ENCODE measurements at places on chromosomes 16 and 17. TPM values are rescaled to one million over a fixed set of nuclear protein-coding genes. Genes with fewer than 3 reads are reported as not detected.

The KIF18B gene
- 38.9 TPM for total RNA-seq

The ANKRD40CL gene
- total RNA-seq = not detected

The JPH3 gene
- 0.19 TPM for total RNA-seq

DNA sequence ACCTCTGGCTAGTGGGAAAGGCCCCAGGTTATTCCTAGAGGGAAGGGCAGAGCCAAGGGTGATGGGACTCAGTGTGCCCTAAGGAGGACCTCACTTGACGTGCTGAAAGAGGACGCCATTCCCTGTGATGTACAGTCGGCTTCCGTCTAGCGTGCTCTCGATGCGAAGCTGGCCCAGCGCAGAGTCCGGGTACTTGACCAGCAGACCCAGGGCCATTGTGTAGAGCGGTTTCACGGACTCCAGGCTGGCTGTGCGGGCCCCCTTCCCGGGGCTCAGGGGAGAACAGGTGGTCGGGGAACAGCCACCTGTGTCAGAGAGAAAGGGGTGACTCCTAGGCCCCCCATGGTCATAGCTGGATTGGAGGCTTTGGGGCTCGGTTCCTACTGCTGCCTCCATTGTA, 19.9 kb downstream of the PLEKHG4 start:
- peaks cover 2% of the 10 kb centered on the region for H3K4me1 ChIP-seq
- no peak overlapping the region for H3K27ac ChIP-seq
- no peak overlapping the region for H3K4me3 ChIP-seq

GRCh38 chr16:84560269-84560668, 55.8 kb upstream of the MEAK7 start:
- peak overlapping the region; percentile 24 for H3K27ac ChIP-seq
- H3K27me3 ChIP-seq = no peaks in the 10 kb centered on the region
- no peak for DNase-seq
- H3K36me3 ChIP-seq = peaks cover 10% of the 10 kb centered on the region

DNA sequence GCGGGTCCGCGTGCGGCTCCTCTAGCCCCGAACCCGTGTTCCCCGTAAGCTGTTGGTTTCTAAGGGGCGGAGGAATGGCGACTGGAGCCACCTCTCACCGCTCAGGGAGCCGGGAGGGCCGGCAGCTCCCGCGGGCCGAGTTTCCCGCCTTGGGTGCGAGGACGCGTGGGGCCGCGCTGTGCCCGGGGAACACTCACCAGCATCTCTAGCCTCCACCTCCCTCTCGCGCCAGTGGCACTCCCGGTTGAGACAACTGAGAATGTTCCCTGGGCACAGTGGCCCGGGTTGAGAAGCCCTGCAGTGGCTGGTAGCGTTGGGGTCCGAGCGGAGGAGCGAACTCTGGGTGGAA, 560 bp downstream of the TELO2 start:
- H3K27me3 ChIP-seq = no peaks in the 10 kb centered on the region
- peaks cover 17% of the 10 kb centered on the region for H3K36me3 ChIP-seq
- H3K4me3 ChIP-seq = peak overlapping the region; percentile 92
- peak overlapping the region; percentile 85 for H3K27ac ChIP-seq
- DNase-seq = peak; percentile 37
- H3K4me1 ChIP-seq = peaks cover 15% of the 10 kb centered on the region

- peaks cover 9% of the 10 kb centered on the region for H3K36me3 ChIP-seq
- H3K27me3 ChIP-seq = no peaks in the 10 kb centered on the region
- H3K4me3 ChIP-seq = no peak overlapping the region
- peak overlapping the region; percentile 83 for H3K27ac ChIP-seq
- DNase-seq = no peak
These were observed 41.4 kb downstream of the GRB2 start for GRCh38 chr17:75364078-75364477.

- peaks cover 8% of the 10 kb centered on the region for H3K4me1 ChIP-seq
- no peak overlapping the region for H3K27ac ChIP-seq
- peaks cover 2% of the 10 kb centered on the region for H3K27me3 ChIP-seq
- H3K36me3 ChIP-seq = no peaks in the 10 kb centered on the region
- DNase-seq = no peak
These were observed 170.4 kb downstream of the ZFHX3 start for GRCh38 chr16:72877374-72878028.

GRCh38 chr17:45309400-45309799, 7.4 kb downstream of the MAP3K14 start:
- peak overlapping the region; percentile 42 for H3K4me3 ChIP-seq
- no peaks in the 10 kb centered on the region for H3K27me3 ChIP-seq
- H3K27ac ChIP-seq = peak overlapping the region; percentile 97
- peaks cover 82% of the 10 kb centered on the region for H3K36me3 ChIP-seq

DNA sequence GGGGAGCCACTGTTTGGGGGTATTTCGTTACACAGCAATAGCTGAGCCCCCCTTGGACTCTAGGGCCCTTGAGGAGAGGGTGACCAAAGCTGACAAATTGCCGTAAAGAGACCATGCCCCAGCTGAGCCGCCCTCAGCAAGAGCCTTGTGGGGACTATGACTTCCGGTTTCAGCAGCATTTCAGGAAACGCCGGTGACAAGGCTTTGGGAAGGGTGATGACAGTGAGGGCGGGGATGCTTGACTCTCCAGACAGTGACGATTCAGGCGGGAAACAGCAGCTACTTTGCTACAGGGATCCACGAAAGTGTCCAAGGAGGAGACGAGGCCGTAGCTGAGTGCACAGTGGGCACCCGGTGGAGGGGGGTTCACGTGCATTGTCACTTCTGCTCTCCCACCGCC, 360.8 kb downstream of the C16orf95 start:
- H3K4me3 ChIP-seq = no peak overlapping the region
- H3K27ac ChIP-seq = no peak overlapping the region
- H3K4me1 ChIP-seq = peaks cover 5% of the 10 kb centered on the region
- DNase-seq = peak; percentile 15
- H3K27me3 ChIP-seq = peaks cover 12% of the 10 kb centered on the region

DNA sequence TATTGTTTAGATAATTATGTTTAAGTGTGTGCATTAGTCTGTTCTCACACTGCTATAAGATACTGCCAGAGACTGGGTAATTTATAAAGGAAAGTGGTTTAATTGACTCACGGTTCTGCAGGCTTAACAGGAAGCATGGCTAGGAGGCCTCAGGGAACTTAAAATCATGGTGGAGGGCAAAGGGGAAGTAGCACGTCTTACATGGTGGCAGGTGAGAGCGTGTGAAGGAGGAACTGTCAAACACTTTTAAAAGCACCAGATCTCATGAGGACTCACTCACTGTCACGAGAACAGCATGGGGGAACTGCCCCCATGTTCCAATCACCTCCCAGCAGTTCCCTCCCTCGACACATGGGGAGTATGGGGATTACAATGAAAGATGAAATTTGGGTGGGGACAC, 203.5 kb upstream of the GOT2 start:
- H3K27me3 ChIP-seq = peaks cover 2% of the 10 kb centered on the region
- H3K27ac ChIP-seq = no peak overlapping the region
- no peaks in the 10 kb centered on the region for H3K36me3 ChIP-seq
- no peak for DNase-seq

DNA sequence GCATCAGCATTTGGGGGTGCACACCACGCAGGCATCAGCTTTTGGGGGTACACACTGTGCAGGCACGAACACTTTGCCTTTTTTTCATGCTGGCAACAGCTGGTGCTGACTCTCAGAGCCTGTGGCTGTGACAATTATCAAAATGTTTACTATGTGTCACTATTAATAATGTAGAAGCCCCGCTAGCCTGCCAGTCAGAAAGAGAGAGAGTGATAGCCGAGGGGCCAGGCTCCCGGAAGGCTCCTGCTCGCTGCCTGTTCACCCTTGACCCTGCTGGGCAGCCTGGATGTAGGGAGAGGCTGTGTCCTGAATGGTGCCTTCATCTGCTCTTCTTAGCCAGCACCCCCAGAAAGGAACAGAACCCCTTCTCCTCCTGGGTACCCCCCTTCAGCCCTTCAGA, 61.9 kb downstream of the SDK2 start:
- DNase-seq = no peak
- H3K4me3 ChIP-seq = no peak overlapping the region
- no peak overlapping the region for H3K27ac ChIP-seq
- H3K4me1 ChIP-seq = peaks cover 5% of the 10 kb centered on the region
- H3K36me3 ChIP-seq = no peaks in the 10 kb centered on the region

DNA sequence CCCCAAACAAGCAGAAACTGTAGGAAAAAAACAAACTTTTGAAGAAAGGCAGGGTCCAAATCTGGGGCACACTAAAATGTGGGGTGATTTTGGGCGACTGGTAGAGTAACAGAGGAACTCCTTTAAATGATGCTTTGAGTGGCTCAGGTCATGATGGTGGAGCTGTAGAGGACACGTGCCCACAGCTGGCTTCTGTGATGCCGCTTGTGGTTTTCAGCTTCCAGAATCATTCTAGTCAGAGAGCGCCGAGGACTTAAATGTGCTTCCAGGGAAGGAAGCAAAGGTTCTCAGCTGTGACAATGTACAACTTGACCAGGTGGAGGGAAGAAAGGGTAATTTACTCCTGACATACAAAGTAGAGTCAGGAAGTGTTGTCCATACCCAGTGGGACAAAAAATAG, 162.4 kb downstream of the LGALS9B start:
- H3K4me1 ChIP-seq = peaks cover 7% of the 10 kb centered on the region
- H3K27ac ChIP-seq = no peak overlapping the region
- peaks cover 20% of the 10 kb centered on the region for H3K36me3 ChIP-seq
- no peaks in the 10 kb centered on the region for H3K27me3 ChIP-seq

GRCh38 chr16:78365366-78365765, 265.9 kb downstream of the WWOX start:
- no peak for DNase-seq
- H3K4me3 ChIP-seq = no peak overlapping the region

- H3K27ac ChIP-seq = no peak overlapping the region
- DNase-seq = no peak
- no peaks in the 10 kb centered on the region for H3K4me1 ChIP-seq
- H3K4me3 ChIP-seq = no peak overlapping the region
These were observed 239.8 kb upstream of the SOX9 start for GRCh38 chr17:71881041-71881440.

DNA sequence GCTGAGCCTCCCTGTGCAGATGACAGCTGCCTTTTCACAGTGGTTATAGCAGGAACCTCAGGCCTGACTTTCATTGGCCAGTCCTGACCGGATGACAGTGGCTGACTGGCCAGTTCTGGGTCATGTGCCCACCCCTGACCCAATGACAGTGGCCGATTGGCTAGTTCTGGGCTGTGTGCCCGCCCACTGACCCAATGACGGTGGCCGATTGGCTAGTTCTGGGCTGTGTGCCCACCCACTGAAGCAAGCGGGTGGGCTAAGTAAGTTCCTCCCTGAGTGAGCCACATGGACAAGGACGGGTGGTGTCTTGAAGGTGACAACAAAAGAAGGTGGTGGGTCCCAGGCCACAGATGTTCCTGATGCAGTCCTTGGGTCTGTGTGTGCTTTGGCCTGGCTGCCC, 9.5 kb downstream of the DEF8 start:
- no peaks in the 10 kb centered on the region for H3K4me1 ChIP-seq
- peak; percentile 16 for DNase-seq
- no peaks in the 10 kb centered on the region for H3K27me3 ChIP-seq
- H3K36me3 ChIP-seq = peaks cover 18% of the 10 kb centered on the region

DNA sequence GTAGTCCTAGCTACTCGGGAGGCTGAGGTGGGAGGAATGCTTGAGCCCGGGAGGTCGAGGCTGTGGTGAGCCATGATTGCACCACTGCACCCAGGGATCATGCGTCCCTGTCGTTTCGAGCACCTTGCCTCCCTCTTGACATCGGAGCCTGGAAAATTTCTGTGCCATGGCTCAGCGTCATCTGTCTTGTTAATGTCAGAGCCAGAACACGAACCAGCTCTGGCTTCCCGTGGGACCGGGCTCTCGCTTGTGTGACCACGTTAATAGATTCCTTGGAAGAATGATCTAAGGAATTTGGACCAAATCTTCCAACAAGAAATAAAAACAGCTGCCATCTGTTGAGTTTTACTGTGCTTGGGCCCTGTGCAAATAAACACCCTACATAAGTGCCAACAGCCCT, 117.7 kb downstream of the ABCC1 start:
- H3K4me3 ChIP-seq = no peak overlapping the region
- H3K4me1 ChIP-seq = peaks cover 5% of the 10 kb centered on the region
- no peak for DNase-seq
- no peak overlapping the region for H3K27ac ChIP-seq
- no peaks in the 10 kb centered on the region for H3K27me3 ChIP-seq

DNA sequence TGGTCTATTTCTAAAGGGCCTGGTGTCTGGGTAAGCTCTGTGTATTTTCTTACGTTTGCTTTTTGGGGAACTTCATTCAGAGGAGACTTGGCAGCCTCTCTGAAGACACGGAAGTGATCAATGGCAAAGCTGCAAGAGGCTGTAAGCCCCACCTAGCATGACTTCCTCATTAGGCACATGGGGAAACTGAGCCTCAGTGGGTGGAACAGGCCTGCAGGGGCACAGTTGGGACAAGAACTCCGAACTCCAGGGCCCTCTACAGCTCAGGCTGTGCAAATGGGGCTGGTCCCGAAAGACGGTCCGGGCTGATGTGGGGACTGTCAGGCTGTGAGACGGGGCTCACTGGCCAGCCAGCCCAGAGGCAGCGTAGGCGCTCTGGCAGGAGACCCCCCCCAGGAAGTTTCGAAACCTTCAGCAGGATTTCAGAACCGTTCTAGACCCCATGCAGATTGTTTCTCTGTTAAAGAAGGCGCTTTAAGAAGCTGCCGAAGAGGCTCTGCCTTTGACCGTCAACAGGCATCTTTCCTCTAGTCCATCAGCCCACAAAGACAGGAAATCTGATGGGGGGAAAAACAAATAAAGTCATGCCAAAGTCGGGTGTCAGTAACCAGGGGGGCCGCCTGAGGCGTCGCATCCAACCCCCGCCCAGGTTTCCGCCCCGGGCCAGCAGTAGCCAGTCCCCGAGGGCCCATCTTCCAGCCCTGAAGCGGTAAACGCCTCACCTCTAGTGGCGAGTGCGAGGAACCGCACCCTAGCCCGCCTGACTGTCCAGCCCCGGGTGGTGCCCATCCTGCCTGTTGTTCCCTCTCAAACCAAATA, 79.8 kb upstream of the TBC1D3K start:
- H3K4me3 ChIP-seq = no peak overlapping the region
- no peak overlapping the region for H3K27ac ChIP-seq
- H3K27me3 ChIP-seq = peaks cover 10% of the 10 kb centered on the region
- H3K36me3 ChIP-seq = no peaks in the 10 kb centered on the region
- peaks cover 18% of the 10 kb centered on the region for H3K4me1 ChIP-seq

All from activated CD4-positive, alpha-beta T cell treated with anti-CD3 and anti-CD28 coated beads for 36 hours (primary cell).